ENCODE measurements at places on chromosomes 6 and 20.

DNA sequence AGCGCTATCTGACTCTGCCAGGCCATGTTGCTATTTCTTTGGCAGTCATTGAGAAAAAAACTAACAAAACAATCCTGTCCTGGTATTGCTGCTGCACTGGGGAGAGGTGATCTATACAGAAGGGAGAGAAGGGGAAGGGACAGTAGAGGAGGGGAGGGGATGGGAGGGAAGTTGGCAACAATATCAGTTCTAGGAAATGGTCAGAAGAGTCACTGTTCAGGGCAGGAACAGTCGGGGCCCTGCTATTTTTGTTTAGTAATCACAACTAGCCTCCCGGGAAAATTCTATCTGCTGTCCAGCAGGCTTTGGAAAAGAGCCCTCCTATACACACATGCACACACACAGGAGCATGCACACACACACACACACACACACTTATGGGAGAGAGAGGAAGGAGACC is 142.3 kb upstream of the CARMIL1 start:
- peak; percentile 51 for DNase-seq

GRCh38 chr6:131382631-131383030 is 190.4 kb upstream of the ARG1 start:
- no peak for DNase-seq

DNA sequence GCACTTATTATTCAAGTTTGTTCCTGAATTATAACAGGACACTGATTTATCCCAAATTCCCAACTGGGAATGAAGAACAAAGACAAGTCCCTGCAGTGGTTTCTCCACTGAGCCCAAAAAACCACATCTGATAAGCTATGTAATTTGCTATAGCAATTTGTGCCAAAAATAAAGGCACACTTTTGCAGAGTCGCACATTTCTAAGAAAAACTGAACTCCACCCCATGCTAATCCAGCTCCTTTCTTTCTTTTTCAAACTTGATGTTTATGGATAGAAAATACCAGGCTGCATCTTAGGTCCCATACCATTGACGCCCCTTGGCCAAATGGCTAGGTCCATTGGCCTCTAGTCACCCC is 170.2 kb upstream of the CITED2 start:
- no peak for DNase-seq

GRCh38 chr6:163999475-164000125 is 585.1 kb downstream of the QKI start:
- DNase-seq = peak; percentile 13

DNA sequence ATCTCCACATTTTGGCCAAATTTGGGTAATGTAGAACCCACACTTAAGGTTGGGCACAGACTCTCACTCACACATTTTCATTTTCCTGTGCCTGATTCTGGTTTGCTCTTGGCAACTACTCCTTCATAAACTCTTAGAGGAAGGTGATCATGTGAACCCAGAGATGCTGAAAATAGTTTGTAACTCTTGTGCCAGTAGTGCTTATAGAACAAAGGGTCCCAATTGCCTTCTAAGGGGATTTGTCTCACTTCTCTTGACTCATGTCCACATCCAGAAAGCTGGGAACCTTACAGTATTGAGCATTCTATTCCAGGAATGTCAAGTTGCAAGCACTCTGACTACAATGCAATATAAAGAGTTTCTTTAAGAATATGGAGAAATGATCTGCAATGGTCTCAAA is 62.0 kb upstream of the TASP1 start:
- DNase-seq = no peak

GRCh38 chr6:47292944-47293343 is 16.8 kb downstream of the TNFRSF21 start:
- peak; percentile 48 for DNase-seq

GRCh38 chr20:31740208-31740607 is 1.1 kb downstream of the TPX2 start:
- DNase-seq = peak; percentile 81

- no peak for DNase-seq
These were observed 65.8 kb downstream of the BTBD9 start for GRCh38 chr6:38573801-38574395.

- peak; percentile 95 for DNase-seq
These were observed 425.2 kb downstream of the CD83 start for GRCh38 chr6:14542670-14543366.

DNA sequence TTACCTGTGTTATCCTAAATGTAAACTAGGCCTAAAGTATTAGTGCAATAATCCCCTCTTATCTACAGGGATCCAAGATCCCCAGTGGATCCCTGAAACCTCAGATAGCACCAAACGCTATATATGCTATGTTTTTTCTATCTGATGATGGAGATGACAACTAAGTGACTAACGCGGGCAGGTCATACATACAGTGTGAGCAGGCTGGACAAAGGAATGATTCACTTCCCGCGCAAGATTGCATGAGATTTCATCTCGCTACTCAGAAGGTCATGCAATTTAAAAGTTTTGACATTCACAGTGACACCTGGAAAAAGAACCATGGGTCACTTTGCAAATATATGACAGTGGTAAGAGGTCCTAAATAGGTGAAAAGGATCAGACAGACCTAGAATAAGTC is 875.9 kb downstream of the HACE1 start:
- no peak for DNase-seq

DNA sequence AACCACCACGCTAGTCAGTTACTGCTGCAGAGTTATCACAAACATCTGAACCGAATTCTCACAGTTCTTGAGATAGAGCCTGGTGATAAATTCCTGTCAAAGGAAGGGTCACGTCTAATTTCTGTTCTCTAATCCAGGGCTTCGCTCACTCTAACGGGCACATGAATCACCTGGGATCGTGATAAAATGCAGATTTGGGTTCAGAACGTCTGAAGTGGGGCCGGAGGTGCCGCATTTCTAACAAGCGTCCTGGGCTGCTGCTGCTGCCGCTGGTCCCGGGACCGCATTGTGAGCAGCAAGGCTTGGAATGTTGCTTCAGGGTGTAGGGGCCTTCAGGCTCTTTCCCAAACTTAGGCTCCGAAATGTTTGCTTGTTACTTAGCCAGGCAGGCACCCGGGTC is 264.1 kb downstream of the CDC5L start:
- DNase-seq = no peak

GRCh38 chr20:4780245-4780644 is 58.5 kb downstream of the PRND start:
- no peak for DNase-seq

GRCh38 chr20:20525214-20525613 is 157.3 kb downstream of the INSM1 start:
- DNase-seq = no peak

DNA sequence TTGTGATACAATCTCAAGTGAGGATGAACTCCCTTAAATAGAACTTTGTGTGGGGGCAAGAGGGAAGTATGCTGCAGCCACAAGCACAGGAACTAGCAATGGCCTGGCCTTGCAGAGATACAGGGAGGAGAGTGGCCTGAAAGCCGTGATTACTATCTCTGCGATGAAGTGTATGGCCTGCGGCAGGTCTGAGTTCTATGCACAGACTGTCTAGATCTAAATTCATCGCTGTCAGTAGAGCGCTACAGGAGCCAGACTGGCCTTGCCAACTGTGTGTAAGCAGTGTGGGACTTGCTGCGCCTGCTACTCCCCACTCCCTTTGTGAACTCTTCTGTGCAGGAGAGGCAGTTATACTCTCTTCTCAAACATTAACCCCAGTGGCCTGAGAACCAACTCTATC is 997.0 kb downstream of the GRIK2 start:
- DNase-seq = no peak

DNA sequence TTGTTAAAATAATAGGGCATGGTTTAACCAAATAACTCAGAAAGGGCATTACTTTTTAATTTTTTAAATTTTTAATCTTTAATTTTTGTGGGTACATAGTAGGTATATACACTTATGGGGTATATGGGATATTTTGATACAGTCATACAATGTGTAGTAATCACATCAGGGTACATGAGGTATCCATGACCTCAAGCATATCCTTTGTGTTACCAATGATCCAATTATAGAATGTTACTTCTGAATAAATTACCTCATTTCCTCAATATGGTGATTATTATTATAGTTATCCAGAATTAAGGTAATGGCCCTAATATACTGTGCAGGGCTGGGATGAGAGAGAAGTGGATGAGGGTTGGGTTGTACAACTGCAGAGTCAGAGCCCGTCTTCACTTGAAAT is 45.1 kb upstream of the TMEM30A start:
- DNase-seq = no peak

- peak; percentile 38 for DNase-seq
These were observed 1.6 kb downstream of the ITPR3 start for GRCh38 chr6:33622456-33623431.

DNA sequence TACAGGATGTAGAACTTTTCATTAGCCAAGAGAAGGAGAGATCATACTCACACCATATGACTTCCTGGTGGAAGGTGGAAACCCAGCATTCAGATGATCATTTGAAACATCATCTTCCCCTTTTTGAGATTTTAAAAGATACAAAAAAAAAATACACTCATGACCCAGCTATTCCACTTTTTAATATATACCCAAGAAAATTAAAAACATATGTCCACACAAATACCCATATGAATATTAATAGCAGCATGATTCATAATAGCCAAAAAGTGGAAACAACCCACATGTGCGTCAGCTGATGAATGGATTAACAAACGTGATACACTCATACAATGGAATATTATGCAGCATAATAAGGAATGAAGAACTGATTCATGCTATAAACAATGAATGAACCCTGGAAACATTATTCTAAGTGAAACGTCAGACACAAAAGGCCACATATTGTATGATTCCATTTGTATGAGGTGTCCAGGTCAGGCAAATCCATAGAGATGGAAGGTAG is 130.0 kb upstream of the SGK1 start:
- DNase-seq = peak; percentile 99

- no peak for DNase-seq
These were observed 108.6 kb upstream of the EYA4 start for GRCh38 chr6:133132466-133132971.

GRCh38 chr6:161755080-161755479 is 481.2 kb upstream of the AGPAT4 start:
- DNase-seq = no peak

- no peak for DNase-seq
These were observed 19.7 kb downstream of the TRAF3IP2 start for GRCh38 chr6:111585974-111586315.

DNA sequence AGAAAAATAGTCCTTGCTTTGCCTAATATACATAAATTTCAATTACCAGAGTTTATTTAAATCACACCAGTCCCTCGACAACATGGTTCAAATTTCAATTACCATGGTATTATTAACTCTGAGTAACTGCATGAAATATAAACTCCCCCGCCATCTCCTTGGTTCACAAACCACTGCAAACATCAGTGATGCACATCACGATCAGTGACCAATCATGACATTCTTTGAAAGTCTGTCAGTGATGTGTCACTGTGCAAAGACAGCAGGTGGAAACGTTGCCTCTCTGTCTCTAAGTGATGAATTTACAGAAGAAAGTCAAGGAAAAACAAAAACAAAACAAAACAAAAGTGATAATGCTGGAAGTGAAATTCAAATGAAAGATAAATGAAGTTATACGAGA is 86.7 kb downstream of the TASP1 start:
- DNase-seq = peak; percentile 54

DNA sequence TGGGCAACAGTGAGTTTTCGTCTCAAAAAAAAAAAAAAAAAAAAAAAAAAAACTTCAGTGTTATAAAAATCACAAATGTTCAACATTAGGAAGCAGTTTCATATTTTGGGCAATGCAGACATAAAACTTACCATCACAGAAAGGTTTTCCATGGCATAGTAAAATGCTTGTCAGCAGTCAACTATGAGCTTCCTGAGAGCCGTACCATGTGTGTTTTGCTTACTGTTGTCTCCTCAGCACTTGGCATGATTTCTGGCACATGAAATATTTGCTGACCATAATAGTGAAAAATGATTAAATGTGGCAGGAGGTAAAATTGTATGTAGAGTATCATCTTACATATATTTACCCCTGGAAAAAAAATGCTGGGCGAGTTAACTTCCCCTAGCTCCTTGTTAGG is 237.5 kb upstream of the SLC35B3 start:
- DNase-seq = no peak

DNA sequence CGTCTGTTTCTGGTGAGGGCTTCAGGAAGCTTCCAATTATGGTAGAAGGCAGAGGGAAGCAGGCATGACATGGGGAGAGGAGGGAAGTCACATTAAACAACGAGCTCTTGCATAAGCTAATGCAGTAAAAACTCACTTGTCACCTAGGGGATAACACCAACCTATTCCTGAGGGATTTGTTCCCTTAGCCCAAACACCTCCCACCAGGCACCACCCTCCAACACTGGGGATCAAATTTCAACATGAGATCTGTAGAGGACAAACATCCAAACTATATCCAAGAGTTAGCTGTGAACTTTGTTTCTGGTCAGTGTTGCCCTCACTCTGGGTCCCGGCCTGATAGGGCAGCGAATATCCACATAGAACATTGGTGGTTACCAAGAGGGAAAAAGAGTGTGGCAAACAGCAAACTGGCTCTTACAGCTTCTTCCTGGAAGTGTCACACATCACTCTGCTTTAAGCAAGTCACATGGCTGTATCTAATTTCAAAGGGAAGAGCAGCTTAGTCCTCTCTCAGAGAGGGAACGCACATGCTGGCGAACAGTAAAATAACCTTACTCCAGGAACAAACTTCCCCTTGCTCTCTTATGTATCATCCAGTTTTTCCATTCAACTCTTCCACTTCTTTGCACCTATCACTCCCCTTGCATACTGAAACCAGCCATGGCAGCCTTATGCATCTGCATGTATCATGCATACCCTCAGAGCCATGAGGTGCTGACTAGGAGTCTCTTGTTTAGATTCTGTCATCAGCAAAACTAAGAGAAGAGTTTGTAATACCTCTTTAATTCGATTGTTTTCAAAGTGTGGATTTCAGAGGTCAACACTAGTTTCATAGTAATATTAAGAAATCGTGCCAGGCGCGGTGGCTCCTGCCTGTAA is 4.8 kb upstream of the MOCS1 start:
- no peak for DNase-seq

- no peak for DNase-seq
These were observed 500.1 kb upstream of the ID4 start for GRCh38 chr6:19337101-19337500.

DNA sequence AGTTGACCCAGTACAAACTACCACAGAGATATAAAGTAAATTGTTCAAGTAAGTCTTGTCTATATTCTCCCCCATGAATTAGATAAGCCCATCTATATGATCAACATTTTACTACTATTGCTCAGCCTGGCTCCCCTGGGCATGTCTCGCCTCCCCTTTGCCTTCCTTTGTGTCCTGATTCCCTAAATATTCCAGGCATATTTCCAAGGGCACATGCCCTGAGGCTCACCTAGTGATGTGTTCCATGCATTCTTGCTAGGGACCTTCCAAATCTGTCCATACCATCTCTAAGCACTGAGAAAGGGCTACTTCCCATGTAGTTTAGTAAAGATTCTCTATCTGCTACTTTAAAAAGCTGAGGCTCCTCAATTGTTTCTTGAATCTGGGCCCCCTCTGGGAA is 309.5 kb upstream of the PRND start:
- DNase-seq = no peak

DNA sequence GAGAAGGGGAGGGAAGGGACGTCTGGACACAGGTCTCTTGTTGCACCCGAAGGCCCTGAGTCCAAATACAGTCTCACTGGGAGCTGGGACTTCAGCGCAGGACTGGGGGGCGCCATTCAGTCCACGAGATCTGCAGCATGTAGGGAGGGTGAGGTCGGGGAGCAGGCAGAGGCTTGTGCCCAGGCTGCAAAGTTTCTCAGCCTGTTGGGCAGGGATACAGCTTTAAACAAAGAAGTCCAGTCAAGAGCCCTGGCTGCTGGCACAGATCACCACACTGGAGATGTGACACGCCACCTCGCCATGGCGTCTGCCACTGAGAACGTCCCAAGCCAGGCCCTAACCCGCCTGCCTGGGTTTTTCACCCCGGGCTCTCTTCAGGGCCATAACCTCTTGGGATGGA is 256.6 kb downstream of the DLL1 start:
- no peak for DNase-seq
